IMR-90 (cell line): ENCODE measurements at places on chromosomes 3 and 15. TPM values are rescaled to one million over a fixed set of nuclear protein-coding genes. Genes with fewer than 3 reads are reported as not detected.

DNA sequence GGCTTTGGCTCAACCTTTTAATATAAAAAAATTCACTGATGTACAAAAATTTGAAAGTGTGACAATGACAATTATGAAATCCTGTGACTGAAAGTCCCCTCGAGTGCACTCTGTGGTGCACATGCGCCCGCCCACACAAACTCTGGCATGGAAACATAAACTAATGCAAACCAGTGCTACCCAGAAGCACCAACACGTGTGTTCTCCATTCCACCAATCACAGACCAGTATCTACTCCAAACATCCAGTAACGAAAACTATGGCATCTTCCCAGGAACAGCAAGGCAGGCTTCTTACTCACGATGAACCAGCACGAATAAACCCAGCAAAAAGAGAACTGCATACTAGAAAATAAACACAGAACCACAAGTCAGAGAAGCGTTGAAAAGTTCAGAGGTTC, 11.7 kb upstream of the NMB start:
- peak; percentile 49 for DNase-seq

DNA sequence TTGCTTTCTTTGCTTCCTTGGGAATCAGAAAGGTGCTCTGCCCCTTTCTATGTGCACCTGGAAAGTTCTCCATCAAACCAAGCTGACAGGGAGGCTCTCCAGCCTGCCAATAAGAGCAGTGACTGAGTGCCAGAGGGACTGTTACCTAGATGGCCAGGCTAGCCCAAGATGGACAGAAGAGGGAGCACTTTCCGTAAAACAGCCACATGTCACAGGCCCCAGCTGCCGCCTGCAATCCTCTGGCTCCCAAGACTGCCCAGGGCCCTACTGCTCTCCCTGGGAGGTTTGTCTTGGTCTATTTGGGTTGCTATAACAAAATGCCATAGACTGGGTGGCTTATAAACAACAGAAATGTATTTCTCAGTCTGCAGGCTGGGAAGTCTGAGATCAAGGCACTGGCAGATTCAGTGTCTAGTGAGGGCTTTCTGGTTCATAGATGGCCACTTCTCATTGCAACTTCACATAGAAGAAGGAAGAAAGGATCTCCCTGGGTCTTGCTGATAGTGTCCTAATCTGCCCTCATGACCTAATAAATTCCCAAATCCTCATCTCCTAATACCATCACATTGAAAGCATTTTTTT, 72.3 kb downstream of the TAMM41 start:
- peak; percentile 45 for DNase-seq

GRCh38 chr3:191414732-191415131, 46.2 kb upstream of the PYDC2 start:
- no peak for DNase-seq

DNA sequence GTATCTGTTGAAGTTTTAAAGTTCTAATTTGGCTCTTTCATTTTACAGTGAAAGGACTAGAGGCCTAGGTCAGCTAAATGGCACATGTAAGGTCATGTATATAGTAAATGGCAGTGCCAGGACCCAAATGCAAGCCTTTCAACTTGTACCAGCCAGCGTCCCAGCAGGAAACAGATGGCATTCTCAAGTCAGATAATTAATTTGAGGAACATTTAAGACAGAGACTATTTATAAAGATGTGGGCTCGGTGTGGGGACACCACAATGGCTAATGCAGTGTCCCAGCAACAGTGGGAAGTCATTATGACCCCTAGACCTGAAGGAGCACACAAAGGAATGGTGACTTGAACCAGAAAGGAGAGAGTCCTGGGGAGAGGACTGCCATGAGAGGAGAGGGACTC, 6.1 kb downstream of the MINDY4B start:
- DNase-seq, result no peak

DNA sequence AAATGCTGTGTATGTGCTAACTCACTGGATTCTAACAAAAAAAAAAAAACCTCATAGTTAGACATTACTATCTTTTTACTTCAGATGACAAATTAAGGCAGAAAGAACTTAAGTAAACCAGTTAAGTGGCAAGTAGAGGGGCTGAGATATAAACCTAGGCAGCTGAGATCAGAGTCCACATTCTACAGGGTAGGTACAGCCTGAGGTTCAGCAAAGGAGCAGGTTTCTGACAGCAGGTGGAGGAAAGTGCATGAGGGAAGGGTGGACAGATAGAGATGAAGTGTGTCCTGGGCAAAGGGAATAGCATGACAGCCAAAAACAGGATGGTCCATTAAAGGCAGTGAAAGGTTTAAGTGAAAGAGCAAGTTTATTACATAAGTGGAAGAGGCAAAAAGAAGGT, 329.2 kb downstream of the ULK4 start:
- DNase-seq, result no peak

GRCh38 chr3:61564395-61565059, 3.2 kb downstream of the PTPRG start:
- peak; percentile 61 for DNase-seq

GRCh38 chr3:173214576-173214975, 73.5 kb upstream of the SPATA16 start:
- no peak for DNase-seq

DNA sequence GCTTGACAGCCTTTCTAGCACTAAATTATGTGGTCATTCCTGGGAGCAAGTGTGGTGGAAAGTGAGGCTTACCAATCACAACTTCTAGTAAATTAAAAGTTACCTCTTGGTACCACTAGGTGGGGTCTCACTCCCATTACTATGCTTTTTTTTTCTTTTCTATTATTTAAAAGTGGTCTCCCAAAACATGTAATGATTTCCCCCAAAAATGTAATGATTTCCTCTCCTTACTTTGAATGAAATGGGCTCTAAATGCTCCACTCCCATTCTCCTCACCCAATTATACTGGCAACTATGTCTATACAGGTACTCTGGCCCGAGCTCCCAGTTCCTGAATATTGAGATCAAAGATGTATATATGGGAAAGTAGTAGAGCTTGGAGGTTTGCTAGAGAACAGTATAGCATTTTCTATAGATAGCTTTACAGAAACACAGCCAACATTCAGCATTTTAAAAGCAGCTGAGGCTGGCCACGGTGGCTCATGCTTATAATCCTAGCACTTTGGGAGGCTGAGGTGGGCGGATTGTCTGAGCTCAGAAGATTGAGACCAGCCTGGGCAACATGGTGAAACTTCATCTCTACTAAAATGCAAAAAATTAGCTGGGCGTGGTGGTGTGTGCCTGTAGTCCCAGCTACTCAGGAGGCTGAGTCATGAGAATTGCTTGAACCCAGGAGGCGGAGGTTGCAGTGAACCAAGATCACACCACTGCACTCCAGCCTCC, 70.9 kb downstream of the DCUN1D1 start:
- no peak for DNase-seq

DNA sequence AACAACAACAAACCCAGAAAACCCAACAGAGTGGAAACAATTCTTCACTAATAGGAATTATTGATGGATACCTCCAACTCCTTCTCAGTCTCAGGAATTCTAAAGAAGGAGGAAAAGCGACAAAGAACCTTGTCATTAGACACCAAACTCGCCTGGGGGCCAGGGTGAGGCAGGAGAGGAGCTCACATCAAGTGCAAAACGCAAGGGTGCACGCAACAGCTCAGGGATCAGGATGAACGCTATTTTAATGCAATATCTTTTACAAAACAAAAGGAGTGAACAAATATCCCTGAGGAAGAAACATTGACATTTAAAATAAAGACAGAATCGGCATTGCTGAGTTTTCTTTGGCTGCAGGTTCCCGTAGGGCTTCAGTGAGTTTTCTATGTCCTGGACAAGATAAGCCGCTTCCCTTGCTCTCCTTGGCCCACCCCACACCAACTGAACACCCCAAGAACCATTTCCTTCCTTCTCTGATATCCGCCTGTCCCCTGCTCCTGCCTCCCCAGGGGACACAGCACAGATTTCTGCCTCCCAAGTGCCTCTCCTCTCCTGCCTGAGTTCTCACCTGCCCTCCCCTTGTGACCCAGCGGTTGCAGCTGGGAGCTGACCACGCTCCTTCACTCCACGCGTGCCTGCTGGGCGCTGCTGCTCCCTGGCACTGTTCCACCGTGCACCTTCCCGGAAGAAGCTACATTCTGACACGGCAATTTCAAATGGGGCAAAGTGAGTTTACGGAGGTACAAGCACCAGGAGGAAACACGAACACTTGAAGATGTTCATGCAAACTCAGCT, 63.0 kb downstream of the ATP10A start:
- no peak for DNase-seq

- no peak for DNase-seq
Observed at GRCh38 chr15:51307811-51308210, 30.6 kb downstream of the CYP19A1 start.

GRCh38 chr3:128447561-128448013, 19.1 kb downstream of the DNAJB8 start:
- no peak for DNase-seq

GRCh38 chr15:71103102-71103676, 12.1 kb upstream of the THSD4 start:
- peak; percentile 68 for DNase-seq

DNA sequence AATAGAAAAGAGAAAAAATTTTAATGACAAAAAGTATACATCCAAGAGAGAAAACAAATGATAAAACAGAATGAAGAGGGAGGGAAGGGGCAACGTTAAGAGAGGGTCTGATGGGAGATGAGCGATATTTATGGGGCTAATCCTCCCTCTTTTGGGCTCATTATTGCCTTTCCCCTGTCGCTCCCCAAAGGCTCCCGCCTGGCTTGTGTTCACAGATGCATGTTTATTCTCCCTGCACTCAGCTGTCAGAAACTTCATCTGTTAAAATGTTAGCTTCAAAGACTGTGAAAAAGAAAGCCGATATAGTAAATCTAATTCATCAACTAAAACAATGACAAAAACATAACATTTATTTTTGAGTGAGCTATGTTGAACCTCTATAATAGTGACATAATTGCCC, 74.3 kb downstream of the GABRB3 start:
- no peak for DNase-seq

DNA sequence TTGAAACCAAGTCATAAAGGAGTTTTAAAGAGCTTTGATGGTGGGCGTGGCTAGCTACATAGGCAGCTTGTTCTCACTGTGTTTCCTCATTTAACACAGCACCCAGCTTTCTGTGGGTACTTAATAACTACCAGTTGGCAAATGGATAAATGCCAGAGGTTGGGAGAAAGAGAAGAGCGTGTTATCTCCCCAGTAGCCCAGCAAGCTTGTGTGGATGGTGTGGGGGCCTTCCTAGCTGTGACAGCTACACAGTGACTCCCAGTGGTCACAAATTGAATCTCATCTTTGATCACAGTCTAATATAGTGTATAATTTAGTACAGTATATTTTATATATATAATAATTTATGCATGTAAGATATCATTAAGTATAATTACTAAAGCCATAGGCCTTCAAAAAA, 984.1 kb downstream of the EPHA3 start:
- peak; percentile 34 for DNase-seq

DNA sequence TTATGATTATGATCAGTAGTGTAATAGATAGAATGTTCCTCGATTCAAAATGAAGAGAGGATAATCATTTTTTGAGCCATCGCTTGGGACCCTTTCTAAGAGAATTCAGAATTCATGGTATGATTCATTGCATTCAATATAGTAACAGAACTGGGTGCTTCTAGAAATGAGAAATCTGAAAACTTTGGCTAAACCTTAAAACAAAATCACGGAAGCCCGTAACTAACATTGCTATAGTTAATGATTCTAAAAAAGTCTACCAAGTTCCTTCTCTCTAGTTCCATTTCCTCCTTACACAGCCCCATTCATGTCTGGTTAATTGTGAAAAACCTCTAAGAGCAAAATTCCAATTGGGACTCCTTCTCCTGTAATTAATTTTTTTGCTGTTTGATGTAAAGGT, 217.1 kb downstream of the GBE1 start:
- DNase-seq, result no peak

GRCh38 chr3:111774622-111775021, 84.4 kb upstream of the PHLDB2 start:
- no peak for DNase-seq

DNA sequence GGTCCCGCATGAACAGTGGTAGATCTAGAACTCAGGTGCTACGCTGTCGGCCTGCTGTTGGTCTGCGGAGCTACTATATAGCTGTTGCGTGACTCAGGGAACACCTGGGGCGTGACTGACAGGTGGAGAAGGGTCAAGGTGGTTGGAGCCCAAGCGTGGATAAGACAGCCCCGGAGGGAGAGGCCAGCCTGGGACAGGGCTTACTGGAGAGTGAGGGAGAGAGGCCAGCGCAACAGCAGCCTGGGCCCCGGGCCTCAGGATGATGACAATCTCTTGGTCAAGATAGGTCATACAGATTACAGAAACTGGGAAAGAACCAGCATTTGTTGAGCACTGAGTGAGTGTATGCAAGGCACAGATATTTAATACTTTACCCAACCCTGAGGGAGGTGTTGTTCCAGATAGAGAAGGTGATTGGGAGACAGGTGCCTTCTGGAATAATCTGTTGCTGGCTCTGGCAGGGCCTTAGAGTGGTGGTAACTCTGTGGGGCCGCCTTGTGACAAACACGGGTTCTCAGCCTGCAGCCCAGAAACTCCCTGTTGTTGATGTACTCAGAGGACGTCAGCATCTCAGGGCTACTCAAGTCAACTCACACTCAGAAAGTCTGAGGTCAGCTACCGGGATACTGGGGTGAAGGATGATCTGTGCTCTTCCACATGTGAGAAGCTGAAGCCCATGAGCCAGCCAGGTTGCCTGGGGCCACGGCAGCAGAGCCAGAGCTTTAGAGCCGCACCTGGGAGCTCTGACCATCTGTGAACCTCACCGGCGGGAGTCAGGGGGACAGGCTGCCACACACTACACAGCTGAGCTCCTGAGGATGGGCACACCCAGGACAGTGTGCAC, 265.4 kb upstream of the HES1 start:
- peak; percentile 12 for DNase-seq

- no peak for DNase-seq
Observed at GRCh38 chr3:9117220-9117619, 132.2 kb downstream of the SRGAP3 start.

- DNase-seq, result no peak
Observed at GRCh38 chr3:6315906-6316305, 545.0 kb upstream of the GRM7 start.

DNA sequence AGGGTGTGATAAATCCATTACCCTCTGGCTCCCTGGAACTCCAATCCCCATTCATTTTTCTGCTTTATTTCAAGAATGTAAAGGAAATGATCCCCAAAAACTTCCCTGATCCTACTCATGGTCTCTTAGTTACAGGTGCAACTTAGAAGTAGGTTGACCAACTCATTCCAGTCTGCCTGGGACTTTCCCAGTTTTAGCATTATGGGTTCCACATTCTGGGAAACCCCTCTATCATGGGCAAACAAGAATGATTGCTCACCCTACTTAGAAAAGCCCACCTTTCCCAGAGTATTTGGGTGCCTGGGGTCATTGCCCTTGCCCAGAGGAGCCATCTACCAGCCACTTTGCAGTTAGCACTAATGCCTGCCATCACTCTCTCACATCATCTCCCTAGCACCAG, 15.6 kb downstream of the CLDN18 start:
- no peak for DNase-seq

GRCh38 chr15:70947351-70948335, 55.0 kb downstream of the LRRC49 start:
- no peak for DNase-seq

GRCh38 chr15:31175484-31175883, 74.0 kb upstream of the TRPM1 start:
- DNase-seq, result no peak

Gene COL8A1
- total RNA-seq, result 109 and 119 TPM in 2 replicates

Gene EHHADH
- total RNA-seq, result 4.2 and 4.7 TPM in 2 replicates

Gene SEMA5B
- not detected in 2 replicates for total RNA-seq

Gene ECE2
- not detected in 2 replicates for total RNA-seq

Gene TEX264
- 26.9 and 30.3 TPM in 2 replicates for total RNA-seq
